Activated CD4-positive, CD25-positive, alpha-beta regulatory T cell treated with anti-CD3 and anti-CD28 coated beads, Interleukin-2, amount 50 U/mL, for 16 hours (primary cell): ENCODE measurements at places on chromosomes 1 and 21.

DNA sequence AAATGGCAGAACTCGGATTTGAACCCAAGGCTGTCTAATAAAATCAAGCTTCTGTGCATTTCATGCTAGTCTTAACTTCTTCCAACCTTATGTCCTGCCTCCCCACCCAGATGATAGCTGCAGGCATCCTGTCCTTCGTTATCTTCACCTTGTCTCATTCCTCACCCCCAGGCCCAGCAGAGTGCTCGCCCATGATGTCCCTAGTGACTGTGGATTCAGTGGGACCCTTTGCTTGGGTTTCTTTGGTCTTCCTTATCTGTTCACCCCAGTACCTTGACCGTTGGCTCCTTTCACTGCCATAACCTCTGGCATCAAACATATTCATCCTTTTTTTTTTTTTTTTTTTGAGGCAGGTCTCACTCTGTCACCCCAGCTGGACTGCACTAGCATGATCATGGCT is 5.6 kb upstream of the BSDC1 start:
- DNase-seq, result no peak

- DNase-seq, result no peak
These were observed 594.2 kb upstream of the ADAMTS5 start for GRCh38 chr21:27561116-27561515.

DNA sequence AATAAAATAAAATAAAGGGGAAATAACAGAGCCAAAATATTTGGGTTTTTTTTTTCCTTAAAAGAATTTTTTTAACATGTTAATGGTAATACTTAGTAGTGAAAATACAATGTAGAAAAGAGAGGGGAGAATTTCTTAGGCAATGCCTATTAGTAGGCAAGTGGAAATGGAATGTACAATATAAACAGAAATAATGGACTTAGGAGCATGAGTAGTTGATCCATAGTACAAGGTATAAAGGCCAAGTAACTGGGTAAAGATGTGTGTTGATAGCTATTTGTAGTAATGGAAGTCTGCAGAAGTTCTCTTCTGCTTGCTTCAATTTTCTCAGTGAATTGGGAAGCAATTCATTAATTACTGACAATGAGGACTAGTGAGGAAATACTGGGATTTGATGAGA is 34.4 kb downstream of the TESK2 start:
- no peak for DNase-seq

DNA sequence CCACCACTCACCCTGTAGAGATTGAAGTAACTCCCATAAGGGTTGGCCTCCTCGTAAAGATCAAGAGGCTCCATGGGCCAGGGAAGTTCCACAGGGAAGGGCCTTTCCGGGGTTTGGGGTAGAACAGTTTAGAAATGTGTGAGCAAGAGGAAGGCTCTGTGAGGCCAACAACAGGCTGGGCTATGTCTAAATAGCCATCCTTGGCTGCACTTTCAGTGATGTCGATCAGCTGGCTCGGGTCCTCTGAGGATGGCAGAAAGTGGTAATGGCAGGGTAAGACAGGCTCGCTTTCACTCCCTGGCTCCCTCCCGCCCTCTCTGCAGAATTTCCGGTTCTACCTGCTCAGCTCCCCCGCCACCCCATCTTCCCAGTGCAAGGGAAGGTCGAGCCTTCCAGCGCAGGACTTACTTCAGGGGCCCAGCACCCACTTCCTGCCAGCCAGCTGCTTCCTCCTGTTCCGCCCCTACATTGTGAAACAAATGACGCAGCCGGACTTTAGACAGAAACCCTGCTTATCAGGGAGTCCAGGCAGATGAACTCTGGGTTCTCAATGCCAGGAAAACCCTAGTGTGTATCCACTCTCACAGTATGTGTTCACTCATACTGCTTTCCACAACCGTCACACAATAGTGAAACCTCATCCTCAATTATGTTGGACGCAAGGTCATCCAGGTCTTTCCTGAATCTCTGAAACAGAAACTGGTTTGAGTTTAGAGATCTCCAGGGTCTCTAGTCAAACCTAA is 7.3 kb downstream of the F11R start:
- DNase-seq, result peak; percentile 12
